ENCODE measurements at places on chromosomes 13 and 19.
A peak's percentile ranks its signal among the peaks of the same experiment; 100 is the strongest.

DNA sequence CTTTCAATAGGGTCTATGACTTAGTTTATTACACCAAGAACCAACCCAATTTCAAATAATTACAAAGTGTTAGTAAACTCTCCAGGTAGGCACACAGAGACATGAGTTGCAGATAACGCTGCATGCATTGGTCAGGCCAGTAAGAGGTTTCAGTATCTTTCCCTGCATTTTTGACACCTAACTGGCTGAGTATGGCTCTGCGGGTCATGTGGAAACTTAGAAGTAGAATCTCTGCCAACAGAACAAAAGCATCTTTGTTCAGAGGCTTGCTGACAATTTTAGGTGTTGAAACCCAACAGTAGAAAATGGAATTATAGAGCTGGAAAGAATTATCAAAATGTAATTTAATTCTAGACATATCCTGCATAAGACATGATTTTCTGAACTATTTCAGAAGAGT, 25.3 kb downstream of the HTR2A start:
- DNase-seq: no peak

GRCh38 chr19:48680436-48681126, 7.8 kb upstream of the NTN5 start:
- DNase-seq: no peak

DNA sequence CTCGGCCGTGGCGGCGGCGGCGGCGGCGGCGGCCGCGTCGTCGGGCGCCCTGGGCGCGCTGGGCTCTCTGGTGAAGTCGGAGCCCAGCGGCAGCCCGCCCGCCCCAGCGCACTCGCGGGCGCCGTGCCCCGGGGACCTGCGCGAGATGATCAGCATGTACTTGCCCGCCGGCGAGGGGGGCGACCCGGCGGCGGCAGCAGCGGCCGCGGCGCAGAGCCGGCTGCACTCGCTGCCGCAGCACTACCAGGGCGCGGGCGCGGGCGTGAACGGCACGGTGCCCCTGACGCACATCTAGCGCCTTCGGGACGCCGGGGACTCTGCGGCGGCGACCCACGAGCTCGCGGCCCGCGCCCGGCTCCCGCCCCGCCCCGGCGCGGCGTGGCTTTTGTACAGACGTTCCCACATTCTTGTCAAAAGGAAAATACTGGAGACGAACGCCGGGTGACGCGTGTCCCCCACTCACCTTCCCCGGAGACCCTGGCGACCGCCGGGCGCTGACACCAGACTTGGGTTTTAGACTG, 1.7 kb downstream of the SOX1 start:
- no peak for DNase-seq

DNA sequence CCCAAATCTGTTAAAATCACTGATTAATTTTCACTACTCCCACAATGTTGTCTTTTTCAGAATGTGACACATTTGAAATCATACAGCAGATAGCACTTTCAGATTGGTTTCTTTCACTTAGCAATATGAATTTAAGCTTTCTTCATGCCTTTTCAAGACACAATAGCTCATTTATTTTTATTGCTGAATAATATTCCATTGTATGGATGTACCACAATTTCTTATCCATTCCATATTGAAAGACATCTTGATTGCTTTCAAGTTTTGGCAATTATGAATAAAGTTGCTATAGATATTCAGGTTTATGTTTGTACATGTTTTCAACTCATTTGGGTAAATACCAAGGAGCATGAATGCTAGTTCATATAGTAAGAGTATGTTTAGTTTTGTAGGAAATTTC, 2635.6 kb upstream of the PCDH20 start:
- no peak for DNase-seq

GRCh38 chr19:1253514-1254080, 5.2 kb downstream of the MIDN start:
- no peak for DNase-seq

DNA sequence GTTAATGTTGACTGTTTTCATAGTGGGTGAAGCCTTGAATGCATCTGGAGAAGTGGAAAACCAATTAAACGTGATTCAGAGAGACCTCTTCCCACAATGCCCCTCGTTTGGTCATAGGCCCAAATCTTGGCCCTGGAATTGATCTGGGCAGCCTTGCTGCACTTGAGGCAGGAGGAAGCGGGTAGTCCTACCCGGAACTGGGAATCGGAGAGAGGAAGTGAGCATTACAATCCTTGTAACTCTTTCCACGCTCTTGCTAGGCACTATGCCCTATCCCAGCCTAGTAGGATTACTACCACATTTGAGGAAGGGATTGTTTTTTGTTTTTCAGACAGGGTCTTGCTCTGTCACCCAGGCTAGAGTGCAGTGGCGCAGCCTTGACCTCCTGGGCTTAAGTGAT, 3.6 kb downstream of the KCNK6 start:
- DNase-seq: no peak

DNA sequence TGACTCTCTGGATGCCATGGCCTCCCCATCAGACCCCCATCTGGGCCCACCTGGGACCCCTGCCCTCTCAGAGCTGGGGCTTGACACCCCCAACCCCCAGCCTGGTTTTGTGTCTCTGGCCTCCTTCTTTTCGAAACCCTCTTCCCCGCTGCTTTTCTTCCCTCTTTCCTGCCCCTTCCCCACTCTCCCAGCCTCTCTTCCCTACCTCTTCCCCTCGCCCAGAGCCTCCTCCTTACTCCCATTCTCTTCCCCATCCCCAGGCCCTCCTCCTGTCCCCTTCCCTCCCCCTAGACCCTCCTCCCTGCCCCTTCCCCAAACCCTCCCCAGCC, 2.1 kb downstream of the TNFSF9 start:
- no peak for DNase-seq

DNA sequence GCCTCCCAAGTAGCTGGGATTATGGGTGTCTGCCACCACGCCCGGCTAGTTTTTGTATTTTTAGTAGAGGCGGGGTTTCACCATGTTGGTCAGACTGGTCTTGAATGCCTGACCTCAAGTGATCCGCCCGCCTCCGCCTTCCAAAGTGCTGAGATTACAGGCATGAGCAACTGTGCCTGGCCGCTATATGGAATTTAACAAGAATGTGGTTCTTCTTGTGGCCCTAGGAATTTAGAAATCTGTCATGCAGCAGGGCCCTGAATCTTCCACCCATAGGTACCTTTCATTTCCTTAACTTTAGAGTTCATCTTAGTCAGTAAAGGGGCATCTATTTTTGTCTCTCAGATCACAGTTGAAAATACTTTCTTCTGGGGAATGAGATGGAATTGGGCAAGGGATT, 25.6 kb upstream of the NDFIP2 start:
- no peak for DNase-seq

GRCh38 chr19:18590273-18591272, 2.0 kb downstream of the REX1BD start:
- peak; percentile 99 for DNase-seq

- DNase-seq: no peak
Measured at GRCh38 chr19:42122691-42123607, 9.3 kb downstream of the POU2F2 start.

GRCh38 chr13:97757807-97758206, 195.7 kb upstream of the IPO5 start:
- no peak for DNase-seq

- no peak for DNase-seq
Measured at GRCh38 chr19:35315883-35316282, 13.1 kb upstream of the CD22 start.

DNA sequence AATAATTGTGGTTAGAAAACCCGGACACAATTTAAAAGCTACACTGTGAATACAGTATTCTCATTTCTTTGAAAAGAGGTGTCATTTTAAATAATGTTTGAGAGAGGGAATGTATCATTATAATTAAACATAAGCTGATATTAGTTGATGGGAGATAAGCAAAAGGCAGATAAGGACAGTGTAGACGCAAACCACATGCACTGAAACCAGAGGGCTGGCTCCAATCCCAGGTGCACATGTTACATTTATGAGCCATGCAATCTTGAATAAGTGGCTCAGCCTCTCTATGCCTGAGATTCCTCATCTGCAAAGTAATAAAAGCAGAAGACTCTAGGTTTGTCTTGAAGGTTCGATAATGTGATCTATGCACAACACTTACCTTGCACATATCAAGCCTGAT, 238.7 kb downstream of the EFNB2 start:
- DNase-seq: no peak

- DNase-seq: peak; percentile 96
Measured at GRCh38 chr19:13833330-13834243, 38.3 kb downstream of the ZSWIM4 start.

DNA sequence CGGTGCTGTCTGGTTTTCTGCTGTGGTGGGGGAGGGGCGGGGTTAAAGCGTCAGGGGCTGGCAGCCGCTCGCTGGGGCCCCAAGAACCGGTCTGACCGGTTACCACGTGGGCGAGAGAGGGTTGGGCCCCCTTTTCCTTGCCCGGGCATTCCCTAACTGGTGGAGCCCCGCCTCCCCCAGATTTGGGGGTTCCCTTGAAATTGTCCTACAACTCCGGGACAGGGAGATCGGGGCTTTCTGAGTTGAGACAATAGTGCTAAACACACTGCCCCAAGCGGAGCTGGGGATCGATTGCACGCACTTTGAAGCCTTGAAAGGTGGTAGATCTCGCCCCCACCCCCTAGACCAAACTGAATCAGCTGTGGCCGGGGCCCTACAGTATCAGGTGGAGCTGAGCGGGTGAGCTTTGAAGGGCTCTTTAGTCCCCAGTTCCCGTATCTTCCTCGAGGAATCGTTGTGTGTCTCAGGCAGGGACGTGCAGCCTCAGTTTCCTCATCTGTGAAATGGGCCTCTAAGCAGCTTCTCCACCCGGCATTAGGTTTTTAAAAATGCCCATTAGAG, 4.8 kb downstream of the IER2 start:
- peak; percentile 97 for DNase-seq

DNA sequence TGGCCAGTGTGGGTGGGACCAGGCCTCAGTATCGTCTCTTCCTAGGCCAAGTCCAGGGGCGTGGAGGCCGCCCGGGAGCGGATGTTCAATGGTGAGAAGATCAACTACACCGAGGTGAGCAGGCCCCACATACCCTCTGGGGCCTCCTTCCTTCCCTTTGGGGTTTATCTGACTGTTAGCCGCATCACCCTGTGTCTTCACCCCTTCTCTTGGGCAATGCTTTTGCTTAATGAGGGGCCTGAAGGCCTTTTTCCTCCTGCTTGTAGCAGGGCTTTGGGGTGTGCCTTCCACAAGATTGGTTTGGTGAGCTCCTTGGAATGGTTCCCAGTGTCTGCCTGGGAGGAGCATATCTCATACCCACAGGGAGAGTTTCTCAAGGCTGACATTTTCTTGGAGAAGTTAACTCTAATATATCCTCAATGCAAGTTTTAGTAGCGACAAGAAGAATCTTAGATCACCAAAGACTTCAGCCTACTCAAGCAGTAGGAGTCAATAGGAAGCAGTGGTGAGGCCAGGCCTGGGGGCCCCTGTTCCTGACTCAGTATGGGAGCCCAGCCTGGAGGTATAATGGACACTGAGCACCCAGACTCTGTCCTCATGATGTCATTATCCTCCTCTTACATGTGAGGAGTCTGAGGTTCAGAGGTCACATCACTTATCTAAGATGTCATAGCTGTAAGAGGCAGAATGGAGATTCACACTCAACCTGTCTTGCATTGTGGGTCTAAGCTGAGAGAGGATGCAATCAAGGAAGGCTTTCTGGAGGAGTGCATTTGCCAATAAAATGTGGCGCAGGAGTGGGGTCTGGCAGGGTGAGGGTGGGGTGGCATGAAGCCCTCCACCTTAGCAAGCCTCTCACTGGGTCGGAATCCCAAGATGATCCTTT, 2.0 kb downstream of the GPI start:
- no peak for DNase-seq

DNA sequence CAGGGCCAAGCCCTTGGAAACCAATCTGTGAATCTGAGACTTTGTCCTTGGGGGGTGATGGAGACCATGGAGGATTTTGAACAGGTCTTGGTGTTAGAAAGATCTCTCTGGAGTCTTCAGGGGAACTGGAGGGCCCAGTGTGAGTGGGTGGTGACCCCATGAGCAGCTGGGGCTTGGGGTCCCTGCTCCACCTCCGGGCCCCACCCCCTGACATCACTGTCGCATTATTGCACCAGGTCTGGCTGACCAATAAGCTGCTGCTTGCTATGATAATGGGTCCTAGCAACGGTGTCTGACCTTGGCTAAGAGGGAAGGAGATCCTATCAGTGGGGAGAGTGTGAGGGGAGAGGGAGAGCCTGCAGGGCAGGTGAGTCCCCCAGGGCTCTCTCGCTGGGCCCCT, at the start of gene IRGC:
Gene IRGC (plus strand): TSS at position 301 of the 400 bp plus-strand sequence. CDS start 2,483 bp downstream, outside the sequence.
- no peak for DNase-seq

DNA sequence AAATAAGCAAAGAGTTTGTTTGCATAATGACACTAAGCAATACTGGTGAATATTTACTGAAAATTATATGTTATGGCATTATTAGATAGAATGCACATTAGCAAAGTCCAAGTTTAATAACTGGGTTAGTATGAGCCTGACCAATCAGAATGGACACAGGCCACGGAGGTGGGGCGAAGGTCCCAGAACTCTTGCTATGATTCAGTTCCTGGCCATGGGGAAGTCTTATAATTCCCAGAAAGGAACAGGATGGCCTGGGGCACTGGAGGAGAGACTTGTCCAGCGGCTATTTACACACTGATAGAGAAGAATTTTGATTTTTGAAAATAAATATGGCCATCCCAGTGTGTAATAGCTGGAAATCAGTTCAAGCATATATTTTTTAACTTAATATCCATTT, 372.0 kb downstream of the EFNB2 start:
- DNase-seq: no peak

DNA sequence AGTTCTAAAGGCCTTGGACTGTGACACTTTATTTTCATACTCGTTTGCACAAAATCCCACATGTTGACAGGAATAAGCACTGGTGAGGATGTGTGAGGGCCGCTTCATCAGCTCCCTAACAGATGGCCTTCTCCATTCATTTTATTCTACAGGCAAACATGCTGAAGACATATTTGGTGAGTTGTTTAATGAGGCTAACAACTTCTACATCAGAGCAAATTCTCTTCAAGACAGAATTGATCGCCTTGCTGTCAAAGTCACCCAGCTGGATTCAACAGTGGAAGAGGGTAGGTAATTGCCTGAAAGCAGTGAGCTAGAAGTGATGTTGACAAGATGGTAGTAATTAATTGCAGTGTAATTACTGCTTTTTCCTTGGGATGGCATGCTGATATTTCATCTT, 95.7 kb downstream of the GPR12 start:
- DNase-seq: no peak

DNA sequence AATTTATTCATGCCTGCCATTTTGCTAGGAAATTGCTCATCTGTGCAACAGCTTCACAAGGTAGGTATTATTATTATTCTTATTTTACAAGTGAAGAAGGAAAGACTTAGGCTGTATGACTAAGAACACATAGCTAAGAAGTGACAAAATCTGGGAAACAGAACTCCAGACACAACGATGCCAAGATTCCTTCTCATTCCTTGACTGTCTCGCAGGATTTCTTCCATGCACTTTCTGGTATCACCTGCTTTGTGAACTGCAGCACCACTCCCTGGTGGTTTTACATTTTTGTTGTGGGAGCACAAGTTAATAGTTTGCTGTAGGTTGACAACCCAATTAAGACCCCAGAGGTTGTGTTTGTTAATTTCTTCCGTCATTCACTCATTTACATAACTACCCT, 188.5 kb downstream of the LACC1 start:
- no peak for DNase-seq

- DNase-seq: no peak
Measured at GRCh38 chr19:33390101-33390907, 16.8 kb downstream of the CEBPG start.

All from GM23338 (cell line).